IPS DF 6.9 (cell line): ENCODE measurements at places on chromosomes 2 and 18.

DNA sequence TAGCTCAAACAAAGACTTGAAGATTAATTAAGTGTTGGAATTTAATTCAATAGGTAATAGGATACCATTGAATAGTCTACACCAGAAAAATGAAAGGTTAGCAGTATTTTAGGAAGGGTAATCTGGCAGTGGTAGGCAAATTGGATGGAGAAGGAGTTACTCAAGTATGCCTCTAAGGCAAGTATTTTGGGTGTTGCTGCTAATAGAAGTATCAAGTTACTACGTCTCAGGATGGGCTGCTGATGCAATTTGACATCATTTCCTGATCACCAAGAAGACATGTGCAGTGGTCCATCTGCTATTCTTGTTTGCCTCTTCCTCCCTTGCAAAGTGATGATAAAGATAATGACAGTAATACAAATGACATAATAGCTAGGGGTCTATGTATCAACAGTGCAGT lies 485.3 kb downstream of the TGIF1 start:
- DNase-seq: no peak

- no peak for DNase-seq
Measured at GRCh38 chr2:86311879-86312278, 25.5 kb downstream of the REEP1 start.

DNA sequence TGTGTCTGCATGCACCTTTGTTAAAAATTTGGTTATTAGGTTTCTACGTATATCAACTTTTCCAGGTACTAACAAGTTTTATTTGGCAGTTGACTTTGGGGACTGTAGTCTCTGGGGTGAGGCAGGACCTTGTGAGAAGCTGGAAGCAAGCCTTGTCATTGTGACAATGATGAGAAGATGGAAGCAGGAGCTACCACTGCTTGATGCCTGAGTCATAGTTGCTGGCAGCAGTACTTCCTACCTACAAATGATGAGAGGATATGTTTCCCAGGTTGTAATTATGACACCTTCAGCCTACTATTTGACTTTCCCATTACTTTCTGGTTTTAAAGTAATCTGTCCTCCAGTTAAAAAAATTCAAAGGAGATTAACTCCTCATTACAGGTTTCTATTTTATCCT lies 516.3 kb downstream of the NRXN1 start:
- DNase-seq: no peak

DNA sequence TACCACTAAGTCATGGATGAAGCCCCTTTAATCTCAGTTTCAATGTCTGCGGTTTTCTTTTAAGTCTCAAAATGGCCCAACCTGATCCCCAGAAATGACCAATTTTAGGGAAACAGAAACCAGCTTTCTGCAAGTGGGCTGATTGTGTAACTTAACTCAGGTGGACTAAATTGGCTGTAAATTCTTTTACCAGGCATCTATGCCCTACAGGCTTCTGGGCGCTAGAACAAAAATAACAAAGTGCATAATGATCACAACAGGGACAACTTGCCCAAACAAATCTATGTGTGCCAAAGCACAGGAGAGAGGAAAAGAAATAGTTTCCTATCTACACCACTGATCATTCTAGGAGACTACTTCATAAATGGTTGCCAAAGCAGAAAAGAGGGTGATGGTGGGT lies 112.3 kb upstream of the SETBP1 start:
- no peak for DNase-seq

GRCh38 chr2:35174845-35175244 lies 1180.7 kb upstream of the CRIM1 start:
- no peak for DNase-seq

GRCh38 chr2:179250095-179250494 lies 14.5 kb downstream of the SESTD1 start:
- no peak for DNase-seq

- no peak for DNase-seq
Measured at GRCh38 chr2:157260533-157261198, 3.2 kb downstream of the GALNT5 start.

GRCh38 chr2:183063083-183063482 lies 15.5 kb upstream of the DUSP19 start:
- no peak for DNase-seq

GRCh38 chr2:198097630-198098029 lies 293.2 kb downstream of the PLCL1 start:
- no peak for DNase-seq

DNA sequence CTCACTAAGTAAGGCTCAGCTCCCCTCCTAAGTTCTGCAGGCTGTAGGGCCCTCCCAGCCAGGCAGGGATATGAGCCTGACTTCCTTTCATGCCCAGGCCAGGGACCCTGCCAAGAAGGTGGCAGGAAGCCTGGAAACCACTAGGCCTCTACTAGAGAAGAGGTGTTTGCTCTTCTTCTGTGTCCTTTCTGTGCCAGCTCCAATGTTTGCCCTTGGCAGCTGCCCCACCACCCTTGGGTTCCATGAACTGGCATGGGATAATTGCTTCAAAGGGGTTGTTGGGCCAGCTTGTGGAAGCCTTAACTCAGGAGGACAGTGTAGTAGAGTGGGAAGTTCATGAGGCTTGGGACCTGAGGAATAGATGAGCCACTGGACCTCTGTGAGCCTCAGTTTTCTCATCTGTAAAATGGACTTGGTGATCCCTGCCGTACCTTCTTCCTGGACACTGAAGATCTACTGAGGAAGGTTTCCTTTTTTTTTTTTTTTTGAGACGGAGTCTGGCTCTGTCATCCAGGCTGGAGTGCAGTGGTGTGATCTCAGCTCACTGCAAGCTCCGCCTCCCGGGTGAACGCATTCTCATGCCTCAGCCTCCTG lies 3.9 kb downstream of the SLC35F6 start:
- no peak for DNase-seq

GRCh38 chr2:239950144-239951128 lies 74.7 kb downstream of the NDUFA10 start:
- no peak for DNase-seq

- DNase-seq: no peak
Measured at GRCh38 chr2:120448436-120448835, 102.5 kb downstream of the INHBB start.

GRCh38 chr18:68769461-68769860 lies 28.4 kb upstream of the CCDC102B start:
- DNase-seq: no peak

DNA sequence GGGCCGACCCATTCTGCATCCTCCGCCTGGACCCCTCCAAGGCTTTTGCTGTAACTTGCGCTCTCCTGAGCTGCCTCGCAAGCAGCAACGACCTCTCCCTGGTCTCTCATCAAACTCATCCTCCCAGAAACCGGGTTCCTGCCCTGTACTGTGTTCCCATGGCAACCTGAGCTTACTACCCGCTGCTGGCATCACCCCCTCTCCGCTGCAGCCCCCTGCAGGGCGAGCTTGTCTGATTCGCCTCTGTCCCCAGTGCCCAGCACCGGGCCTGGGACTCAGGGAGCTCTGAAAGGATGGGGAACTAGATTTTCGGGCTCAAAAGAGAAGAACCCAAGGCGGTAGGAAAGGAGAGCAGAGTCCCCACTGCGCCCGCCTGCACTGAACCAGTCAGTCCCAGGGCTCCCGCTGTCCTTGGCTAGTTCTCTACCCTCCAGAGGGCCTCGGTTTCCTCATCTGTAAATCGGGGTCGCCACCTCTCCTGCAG lies 463 bp downstream of the HS1BP3 start:
- DNase-seq: no peak

DNA sequence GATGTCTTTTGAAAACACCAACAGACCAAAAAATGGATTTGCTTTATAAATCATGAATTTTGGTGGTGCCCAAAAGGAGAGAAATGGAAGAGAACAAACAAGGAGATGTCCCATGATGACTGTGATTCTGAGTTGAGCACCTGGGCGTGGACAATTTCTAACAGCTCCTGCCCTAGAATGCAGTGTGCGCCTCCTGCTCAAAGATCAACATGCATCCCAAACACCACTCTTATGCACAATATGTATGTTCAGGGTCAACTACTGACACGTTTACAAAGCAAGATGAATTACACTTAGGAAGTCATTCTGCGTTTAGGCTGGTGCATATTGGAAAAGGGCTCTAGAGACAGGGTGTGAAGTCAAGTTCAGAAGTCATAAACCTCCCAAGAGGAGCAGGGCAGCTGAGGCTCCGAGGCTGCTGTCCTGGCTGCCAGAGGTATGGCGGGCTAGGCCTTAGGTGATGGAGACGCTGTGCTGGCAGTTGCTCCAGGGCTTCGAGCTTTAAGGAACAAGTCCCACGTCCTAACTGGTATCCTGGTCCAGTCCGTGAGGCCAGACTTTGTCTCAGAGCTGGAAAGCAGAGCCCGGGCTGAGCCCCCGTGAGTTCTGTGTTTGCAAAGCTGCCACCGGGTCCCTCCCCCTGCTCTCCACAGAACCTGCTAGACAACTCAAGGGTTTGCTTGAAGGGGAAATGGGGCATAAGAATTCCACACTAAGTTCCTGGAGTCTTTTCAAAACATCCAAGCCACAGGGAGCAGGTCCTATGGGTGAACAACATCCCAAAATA lies 74.0 kb downstream of the ZNF516 start:
- DNase-seq: no peak

GRCh38 chr2:158207354-158207753 lies 105.7 kb downstream of the UPP2 start:
- no peak for DNase-seq

DNA sequence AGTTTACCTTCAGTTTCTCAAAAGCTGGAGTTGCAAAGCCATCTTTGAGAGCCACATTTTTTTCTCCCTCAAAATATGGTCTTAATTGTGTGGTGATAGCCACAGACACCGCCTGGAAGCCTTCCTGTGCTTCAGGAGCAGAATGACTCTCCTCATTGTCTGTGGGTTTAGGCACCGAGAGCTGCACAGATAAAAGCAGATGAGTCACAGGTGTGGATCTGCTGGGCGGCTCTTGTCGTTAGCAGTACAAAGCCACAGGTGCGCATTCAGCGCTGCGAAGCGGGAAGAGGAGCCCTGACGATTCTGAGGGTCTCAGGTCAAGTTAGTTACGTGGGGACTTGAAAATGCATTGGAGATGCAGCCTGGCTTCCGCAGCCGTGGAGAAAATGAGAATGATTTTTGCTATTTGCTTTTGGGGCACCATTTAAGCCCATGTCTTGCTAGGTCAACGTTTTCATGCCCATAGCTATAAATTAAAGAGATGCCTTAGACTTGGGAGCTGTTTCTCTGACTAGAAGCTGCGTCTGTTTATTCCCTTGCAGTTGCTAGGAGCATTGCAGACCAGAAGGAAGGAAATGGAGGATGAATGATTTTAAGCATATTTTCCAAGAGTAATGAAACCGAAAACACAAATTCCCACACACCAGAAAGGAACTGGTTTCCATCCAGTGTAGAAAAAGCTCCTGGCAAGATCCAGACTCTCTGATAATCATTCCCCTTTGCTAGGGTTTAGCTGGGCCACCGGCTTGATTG lies 51.5 kb downstream of the KLHL29 start:
- DNase-seq: no peak

GRCh38 chr2:232300894-232301387 lies 77.6 kb upstream of the ALPP start:
- DNase-seq: no peak

- DNase-seq: no peak
Measured at GRCh38 chr2:26886736-26887135, 38.8 kb downstream of the DPYSL5 start.
